ENCODE measurements at places on chromosomes 7 and 10.

DNA sequence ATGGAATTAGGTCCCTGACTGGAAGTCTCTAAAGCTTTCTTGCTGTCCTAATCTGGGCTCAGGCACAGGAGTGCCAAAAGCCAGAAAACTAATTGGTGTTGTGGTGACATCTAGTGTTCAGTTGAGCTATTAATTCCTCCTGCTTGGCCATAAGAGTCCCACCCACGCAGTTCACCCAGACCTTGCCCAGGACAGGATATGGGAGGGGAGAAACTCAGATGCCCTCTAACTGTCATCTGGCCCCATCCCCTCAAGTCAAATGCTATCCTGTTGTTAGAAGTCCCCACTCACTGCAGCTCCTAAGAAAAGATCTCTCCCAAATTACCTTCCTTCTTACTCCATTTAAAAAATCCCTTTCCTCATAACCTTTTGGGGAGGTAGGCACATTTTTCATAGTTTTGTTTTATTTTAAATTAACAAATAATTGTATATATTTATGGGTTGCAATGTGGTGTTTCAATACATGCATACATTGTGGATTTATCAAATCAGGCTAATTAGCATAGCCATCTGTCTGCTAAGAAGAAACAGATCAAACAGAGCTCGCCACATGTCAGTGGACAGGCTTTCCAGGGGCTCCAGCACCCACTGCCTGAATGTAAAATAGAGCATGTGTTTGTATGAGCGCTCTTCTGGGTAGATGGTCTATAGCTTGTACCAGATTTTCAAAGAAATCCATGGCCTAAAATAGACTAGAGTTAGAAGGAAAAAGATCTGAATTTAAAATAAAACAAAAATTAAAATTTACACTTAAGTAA is 84.0 kb downstream of the GSAP start:
- DNase-seq, result no peak

- DNase-seq, result no peak
Measured at GRCh38 chr7:79282882-79283602, 170.4 kb downstream of the MAGI2 start.

DNA sequence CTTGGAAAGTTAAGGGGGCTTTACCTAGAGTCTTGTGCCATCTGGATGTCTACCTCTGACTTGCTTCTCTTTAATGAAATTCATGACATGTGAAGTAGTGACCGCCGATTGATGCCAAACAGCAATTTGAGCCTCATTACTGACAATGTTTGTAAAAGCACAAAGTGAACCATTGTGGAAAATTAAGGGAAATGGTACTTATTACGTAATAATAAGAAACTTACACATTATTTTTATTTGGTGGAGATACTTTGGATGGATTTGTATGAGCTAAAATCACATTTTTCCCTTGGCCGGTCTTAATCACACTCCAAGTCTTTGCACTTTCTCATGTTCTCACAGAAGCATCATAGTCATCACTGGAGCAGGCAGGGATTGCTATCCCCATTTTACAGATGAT is 265.1 kb upstream of the KLF6 start:
- DNase-seq, result no peak

DNA sequence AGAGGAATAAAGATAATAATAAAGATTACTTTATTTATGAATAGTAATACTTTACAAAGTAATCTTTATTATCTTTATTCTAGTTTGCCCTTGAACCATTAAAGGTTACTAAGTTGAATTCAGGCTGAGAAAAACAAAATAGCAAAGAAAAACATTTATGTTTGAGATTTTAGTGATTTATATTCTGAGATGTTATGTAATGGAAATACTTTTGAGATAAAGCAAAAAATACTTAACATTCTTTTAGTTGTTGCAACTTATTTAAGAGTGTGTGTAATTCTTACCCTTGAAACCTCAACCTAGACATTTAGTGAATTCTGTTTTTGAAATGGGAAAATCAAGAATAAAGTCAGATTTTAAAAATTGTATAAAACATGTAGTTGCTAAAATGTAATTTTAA is 40.0 kb downstream of the MINPP1 start:
- no peak for DNase-seq

All from stimulated activated CD8-positive, alpha-beta memory T cell treated with anti-CD3 and anti-CD28 coated beads, Interleukin-15, amount 100 ng/mL, for 1 hour (primary cell).